Suprapubic skin (tissue), 4 donors: ENCODE measurements at places on chromosomes 4 and X. TPM values are rescaled to one million over a fixed set of nuclear protein-coding genes. Genes with fewer than 3 reads are reported as not detected.
A peak's percentile ranks its signal among the peaks of the same experiment; 100 is the strongest.

Gene ATP5ME
- total RNA-seq: 60.2 TPM

Gene GLRB
- 0.87 TPM for total RNA-seq

Gene MSX1
- total RNA-seq: 3.3 TPM

Gene STARD8
- 4.5 TPM for total RNA-seq

Gene ATP1B4
- total RNA-seq: not detected

Gene GSX2
- total RNA-seq: not detected

Gene SYP
- total RNA-seq: 1.3 TPM

- H3K27ac ChIP-seq: peak overlapping the region; percentile 32
- peaks cover 11% of the 10 kb centered on the region for H3K4me1 ChIP-seq
- DNase-seq: no peak
- H3K4me3 ChIP-seq: no peak overlapping the region
- no peaks in the 10 kb centered on the region for H3K27me3 ChIP-seq
- H3K36me3 ChIP-seq: no peaks in the 10 kb centered on the region
Measured at GRCh38 chr4:123744664-123745290, 348.2 kb downstream of the SPRY1 start.

DNA sequence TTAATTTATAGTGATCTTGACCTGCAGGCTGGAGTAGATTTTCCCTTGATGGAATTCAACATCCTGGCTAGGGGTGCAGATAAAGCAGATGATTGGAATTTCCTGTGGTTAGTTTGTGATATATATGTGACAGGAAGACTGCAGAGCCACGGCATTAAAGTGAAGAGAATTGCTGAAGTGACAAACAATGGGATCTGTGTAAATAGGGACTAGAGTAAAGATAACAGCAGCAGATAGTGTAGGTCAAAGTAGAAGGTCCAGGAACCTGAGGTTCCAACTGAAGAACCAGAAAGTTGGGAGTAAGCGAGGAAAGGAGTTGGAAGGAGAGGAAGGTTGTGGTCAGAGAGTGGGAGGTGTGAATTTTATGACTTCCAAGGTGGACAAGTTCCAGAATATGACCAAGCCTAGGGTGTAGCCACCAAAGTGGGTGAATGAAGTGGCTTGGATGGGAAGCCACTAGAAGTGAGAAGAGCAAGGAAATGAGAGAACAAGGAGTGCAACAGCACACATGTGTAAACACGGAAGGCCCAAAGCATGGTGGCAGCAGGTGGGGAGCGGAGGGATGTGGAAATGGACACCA, 325.0 kb downstream of the RAB28 start:
- H3K36me3 ChIP-seq: no peaks in the 10 kb centered on the region
- no peak overlapping the region for H3K4me3 ChIP-seq
- no peak overlapping the region for H3K27ac ChIP-seq

GRCh38 chr4:179880756-179881155, 2362.4 kb upstream of the TENM3 start:
- no peak overlapping the region for H3K4me3 ChIP-seq
- H3K36me3 ChIP-seq: no peaks in the 10 kb centered on the region
- no peaks in the 10 kb centered on the region for H3K27me3 ChIP-seq
- H3K27ac ChIP-seq: no peak overlapping the region

DNA sequence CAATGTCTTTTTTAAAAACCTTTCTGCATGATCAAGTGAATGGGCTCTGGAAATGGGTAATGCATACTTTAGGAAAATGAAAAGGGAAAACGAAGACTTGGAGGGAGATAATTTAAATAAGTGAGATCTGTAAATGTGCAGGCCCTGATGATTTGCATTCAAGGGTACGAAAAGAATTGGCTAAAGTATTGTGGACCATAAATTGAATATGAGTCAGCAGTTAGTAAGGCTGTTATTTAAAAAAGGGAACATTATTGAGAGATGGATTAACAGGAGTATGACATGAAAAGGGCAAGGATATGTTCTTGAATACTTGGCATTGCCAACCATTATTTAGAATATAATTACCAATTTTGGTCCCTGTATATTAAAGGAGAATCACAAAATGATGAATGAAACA, 125.5 kb downstream of the GPAT3 start:
- no peak for DNase-seq
- no peak overlapping the region for H3K27ac ChIP-seq
- H3K36me3 ChIP-seq: no peaks in the 10 kb centered on the region

DNA sequence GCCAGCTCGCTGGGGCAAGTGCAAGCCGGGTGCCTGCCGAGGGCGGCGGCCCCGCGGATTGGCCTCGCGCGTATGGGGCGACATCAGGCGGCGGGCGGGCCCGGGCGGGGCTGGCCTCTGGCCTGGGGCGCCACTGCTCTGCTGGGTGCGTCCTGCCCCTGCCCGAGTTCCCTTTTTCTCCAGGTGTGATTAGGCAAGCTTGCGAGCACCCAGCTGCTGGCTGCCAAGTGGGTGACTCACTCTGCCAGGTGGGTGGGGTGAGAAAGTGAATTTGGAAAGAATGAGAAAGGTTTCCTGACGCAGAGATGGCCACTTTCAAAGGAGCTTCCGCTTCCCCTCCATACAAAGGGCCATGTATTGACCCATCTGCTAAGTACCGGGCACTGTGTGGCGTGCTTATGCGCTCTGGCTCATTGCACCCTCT, 32.5 kb downstream of the FGFBP1 start:
- peak; percentile 73 for DNase-seq
- H3K4me1 ChIP-seq: peaks cover 15% of the 10 kb centered on the region
- H3K27ac ChIP-seq: no peak overlapping the region
- H3K36me3 ChIP-seq: no peaks in the 10 kb centered on the region
- peaks cover 3% of the 10 kb centered on the region for H3K27me3 ChIP-seq

DNA sequence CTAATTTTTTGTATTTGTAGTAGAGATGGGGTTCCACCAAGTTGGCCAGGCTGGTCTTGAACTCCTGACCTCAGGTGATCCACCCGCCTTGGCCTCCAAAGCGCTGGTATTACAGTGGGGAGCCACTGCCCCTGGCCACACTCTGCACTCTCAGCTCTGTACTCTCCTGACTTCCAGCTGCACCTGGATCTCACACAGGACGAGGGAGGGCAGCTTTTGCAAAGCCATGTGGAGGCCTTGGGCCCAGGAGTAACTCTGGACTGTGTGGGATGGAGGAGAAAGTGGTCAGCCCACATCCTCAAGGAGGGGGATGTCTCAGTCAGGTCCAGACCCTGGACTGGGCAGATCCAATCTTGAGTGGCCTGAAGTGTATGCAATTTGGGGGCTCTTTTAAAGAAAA, 23.0 kb downstream of the NAT8L start:
- H3K4me1 ChIP-seq: no peaks in the 10 kb centered on the region
- no peaks in the 10 kb centered on the region for H3K27me3 ChIP-seq
- no peak overlapping the region for H3K4me3 ChIP-seq
- DNase-seq: peak; percentile 52

- no peaks in the 10 kb centered on the region for H3K27me3 ChIP-seq
- no peaks in the 10 kb centered on the region for H3K36me3 ChIP-seq
- no peaks in the 10 kb centered on the region for H3K4me1 ChIP-seq
- no peak overlapping the region for H3K4me3 ChIP-seq
- H3K27ac ChIP-seq: no peak overlapping the region
Measured at GRCh38 chr4:36824682-36825081, 419.9 kb upstream of the NWD2 start.

DNA sequence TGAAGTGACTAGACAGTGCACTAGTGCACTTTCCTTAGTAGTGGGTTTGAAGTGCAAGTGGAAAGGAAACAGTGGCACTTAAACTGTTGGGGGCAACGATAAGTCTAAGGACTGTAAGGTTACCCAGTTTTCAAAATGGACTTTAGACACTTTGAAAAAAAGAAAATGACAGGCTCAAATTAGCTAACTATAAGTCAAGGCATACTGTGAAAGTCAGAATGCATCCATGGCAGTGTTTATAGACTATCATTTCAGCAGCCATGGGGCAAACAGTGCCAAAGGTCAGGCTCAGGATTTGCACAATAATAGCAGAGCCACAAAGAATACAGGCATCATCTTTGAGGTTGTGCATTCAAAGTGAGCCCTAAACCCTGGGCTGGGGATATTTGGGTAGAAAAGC, 104.4 kb downstream of the CXCL13 start:
- no peak for DNase-seq
- H3K4me3 ChIP-seq: no peak overlapping the region
- no peaks in the 10 kb centered on the region for H3K36me3 ChIP-seq

GRCh38 chr4:109083911-109084310, 218.5 kb downstream of the COL25A1 start:
- no peaks in the 10 kb centered on the region for H3K36me3 ChIP-seq
- DNase-seq: no peak
- no peak overlapping the region for H3K27ac ChIP-seq
- H3K4me3 ChIP-seq: no peak overlapping the region

DNA sequence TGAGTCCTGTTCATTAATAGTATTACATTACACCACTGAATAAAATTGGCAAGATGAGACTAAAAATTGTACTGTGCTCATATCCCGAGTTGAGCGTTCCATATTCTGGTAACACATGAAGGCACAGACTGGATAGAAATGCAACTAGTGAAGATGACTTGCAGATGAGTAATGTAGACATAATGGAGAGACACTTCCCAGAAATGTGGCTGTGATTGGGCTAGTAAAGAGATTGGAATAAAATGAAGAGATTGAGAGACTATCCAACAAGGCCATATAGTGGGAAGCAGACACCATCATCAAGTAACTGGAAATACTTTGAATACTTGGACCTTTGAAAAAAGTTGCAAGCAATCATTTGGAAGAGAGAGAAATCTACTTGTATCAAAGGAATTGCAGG, 77.3 kb downstream of the DCAF8L1 start:
- no peaks in the 10 kb centered on the region for H3K4me1 ChIP-seq
- H3K27me3 ChIP-seq: no peaks in the 10 kb centered on the region
- H3K36me3 ChIP-seq: no peaks in the 10 kb centered on the region
- H3K4me3 ChIP-seq: no peak overlapping the region
- H3K27ac ChIP-seq: no peak overlapping the region
- no peak for DNase-seq

DNA sequence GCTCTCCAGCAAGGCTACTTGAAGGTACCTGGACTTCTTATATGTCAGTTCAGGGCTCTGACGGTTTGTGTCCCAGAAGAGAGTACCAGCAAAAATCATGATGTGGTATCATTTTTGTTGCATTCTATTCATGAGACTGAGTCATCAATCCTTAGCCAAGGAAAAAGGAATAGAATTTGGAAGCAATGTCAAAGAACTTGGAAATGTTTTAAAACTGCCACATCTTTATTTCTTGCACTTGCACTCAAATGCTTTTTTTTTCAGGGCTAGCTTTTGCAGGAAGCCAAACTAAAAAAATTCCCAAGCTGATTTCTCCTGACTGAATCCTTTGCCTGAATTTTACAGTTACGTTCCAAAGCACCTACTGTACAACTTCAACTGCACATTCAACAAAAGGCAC, 112.4 kb downstream of the NPFFR2 start:
- DNase-seq: no peak
- no peaks in the 10 kb centered on the region for H3K4me1 ChIP-seq
- H3K27ac ChIP-seq: no peak overlapping the region
- no peaks in the 10 kb centered on the region for H3K27me3 ChIP-seq
- H3K4me3 ChIP-seq: no peak overlapping the region

DNA sequence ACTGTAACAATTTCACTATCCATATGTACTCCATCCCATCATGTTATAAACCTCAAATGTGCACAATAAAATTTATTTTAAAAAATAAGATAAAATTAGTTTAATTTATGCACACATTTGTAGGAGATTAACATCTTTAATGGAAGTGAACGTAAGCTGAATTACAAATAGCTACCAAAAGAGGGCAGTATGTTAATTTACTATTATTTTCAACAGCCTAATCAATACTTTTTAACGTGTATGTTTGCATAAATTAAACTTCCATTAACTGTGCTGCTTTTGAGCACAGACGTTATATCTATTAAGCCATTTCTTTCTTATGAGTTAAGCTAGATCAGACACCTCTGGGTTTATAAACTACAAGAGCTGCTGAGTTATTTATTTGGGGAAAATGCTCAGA, 56.5 kb upstream of the PHKA2 start:
- H3K36me3 ChIP-seq: no peaks in the 10 kb centered on the region
- no peak for DNase-seq
- no peak overlapping the region for H3K4me3 ChIP-seq
- H3K27ac ChIP-seq: no peak overlapping the region
- H3K27me3 ChIP-seq: no peaks in the 10 kb centered on the region
